ENCODE measurements at places on chromosomes 5 and 9. TPM values are rescaled to one million over a fixed set of nuclear protein-coding genes. Genes with fewer than 3 reads are reported as not detected.

Gene SPATA31C1
- total RNA-seq, result not detected

Gene CA9
- not detected for total RNA-seq

Gene TLX3
- total RNA-seq, result not detected

- peaks cover 57% of the 10 kb centered on the region for H3K36me3 ChIP-seq
- DNase-seq, result no peak
- no peak overlapping the region for H3K4me3 ChIP-seq
- no peaks in the 10 kb centered on the region for H3K4me1 ChIP-seq
- no peaks in the 10 kb centered on the region for H3K27me3 ChIP-seq
- no peak overlapping the region for H3K27ac ChIP-seq
Observed at GRCh38 chr9:128259156-128259555, 16.7 kb downstream of the GOLGA2 start.

GRCh38 chr5:14925326-14925725 is 53.7 kb upstream of the ANKH start:
- H3K36me3 ChIP-seq, result no peaks in the 10 kb centered on the region
- DNase-seq, result peak; percentile 1
- peaks cover 23% of the 10 kb centered on the region for H3K4me1 ChIP-seq
- H3K27me3 ChIP-seq, result no peaks in the 10 kb centered on the region

DNA sequence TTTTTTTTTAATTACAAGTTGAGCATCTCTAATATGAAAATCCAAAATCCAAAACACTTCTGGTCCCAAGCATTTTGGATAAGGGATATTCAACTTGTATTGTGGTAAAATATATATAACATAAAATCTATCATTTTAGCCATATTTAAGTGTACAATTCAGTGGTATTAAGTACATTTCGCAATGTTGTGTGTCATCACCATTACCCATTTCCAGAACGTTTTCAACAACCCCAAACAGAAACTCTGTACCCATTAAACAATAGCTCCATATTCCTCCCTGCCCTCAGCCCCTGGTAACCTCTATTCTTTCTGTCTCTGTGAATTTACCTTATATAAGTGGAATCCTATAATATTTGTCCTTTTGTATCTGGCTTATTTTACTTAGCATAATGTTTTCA is 24.9 kb downstream of the TICAM2 start:
- no peaks in the 10 kb centered on the region for H3K27me3 ChIP-seq
- H3K36me3 ChIP-seq, result no peaks in the 10 kb centered on the region
- H3K4me1 ChIP-seq, result no peaks in the 10 kb centered on the region
- no peak overlapping the region for H3K27ac ChIP-seq
- H3K4me3 ChIP-seq, result no peak overlapping the region
- no peak for DNase-seq

DNA sequence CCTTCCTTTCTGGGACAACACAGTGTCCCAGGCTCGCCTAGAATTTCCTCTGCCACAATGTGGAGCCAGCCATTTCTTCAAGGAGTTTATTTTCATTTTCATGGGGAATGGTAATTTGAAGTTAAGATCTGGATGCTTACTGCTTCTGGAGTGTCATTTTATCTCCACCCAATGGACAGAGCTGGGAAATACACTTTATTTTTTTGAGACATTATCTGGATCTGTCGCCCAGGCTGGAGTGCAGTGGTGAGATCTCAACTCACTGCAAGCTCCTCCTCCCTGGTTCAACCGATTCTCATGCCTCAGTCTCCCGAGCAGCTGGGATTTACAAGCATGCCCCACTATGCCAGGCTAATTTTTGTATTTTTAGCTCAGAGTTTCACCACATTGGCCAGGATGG is 12.7 kb upstream of the THG1L start:
- H3K4me3 ChIP-seq, result no peak overlapping the region
- peaks cover 21% of the 10 kb centered on the region for H3K4me1 ChIP-seq
- no peaks in the 10 kb centered on the region for H3K36me3 ChIP-seq
- no peaks in the 10 kb centered on the region for H3K27me3 ChIP-seq
- peak; percentile 37 for DNase-seq

DNA sequence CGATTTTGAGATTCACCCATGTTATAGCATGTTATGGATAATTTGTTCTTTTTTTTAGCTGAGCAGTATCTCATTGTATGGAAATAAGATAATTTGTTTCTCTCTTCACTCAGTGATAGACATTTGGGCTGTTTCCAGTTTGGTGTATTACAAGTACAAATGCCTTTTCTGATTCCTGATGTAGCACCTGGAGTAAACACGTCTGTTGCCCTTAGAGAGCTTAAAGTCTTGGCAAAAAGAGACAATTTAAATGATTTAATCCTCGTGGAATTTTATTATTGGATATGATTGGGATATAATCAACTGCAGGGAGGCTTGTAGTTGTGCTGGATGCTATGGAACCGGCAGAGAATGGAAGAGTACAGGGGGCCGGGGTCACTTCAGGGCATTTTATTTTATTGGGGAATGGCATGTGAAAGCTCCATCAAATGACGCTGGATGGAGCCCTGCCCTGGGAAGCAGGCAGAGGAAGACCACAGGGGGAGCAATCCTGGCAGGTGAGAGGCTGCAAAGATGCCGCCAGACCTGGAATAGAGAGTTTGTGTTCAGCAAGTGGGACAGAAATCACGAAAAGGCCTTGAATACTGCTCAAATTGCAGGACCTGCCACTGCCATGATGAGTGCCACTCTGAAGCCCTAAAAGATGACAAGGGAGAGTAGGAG is 31.0 kb upstream of the TGFBI start:
- no peak overlapping the region for H3K27ac ChIP-seq
- no peaks in the 10 kb centered on the region for H3K27me3 ChIP-seq
- H3K36me3 ChIP-seq, result no peaks in the 10 kb centered on the region
- no peak overlapping the region for H3K4me3 ChIP-seq
- no peaks in the 10 kb centered on the region for H3K4me1 ChIP-seq

GRCh38 chr9:114921171-114921570 is 9.2 kb downstream of the TNFSF8 start:
- peaks cover 15% of the 10 kb centered on the region for H3K36me3 ChIP-seq
- H3K4me1 ChIP-seq, result peaks cover 86% of the 10 kb centered on the region
- no peak for DNase-seq
- no peak overlapping the region for H3K4me3 ChIP-seq
- H3K27me3 ChIP-seq, result no peaks in the 10 kb centered on the region

DNA sequence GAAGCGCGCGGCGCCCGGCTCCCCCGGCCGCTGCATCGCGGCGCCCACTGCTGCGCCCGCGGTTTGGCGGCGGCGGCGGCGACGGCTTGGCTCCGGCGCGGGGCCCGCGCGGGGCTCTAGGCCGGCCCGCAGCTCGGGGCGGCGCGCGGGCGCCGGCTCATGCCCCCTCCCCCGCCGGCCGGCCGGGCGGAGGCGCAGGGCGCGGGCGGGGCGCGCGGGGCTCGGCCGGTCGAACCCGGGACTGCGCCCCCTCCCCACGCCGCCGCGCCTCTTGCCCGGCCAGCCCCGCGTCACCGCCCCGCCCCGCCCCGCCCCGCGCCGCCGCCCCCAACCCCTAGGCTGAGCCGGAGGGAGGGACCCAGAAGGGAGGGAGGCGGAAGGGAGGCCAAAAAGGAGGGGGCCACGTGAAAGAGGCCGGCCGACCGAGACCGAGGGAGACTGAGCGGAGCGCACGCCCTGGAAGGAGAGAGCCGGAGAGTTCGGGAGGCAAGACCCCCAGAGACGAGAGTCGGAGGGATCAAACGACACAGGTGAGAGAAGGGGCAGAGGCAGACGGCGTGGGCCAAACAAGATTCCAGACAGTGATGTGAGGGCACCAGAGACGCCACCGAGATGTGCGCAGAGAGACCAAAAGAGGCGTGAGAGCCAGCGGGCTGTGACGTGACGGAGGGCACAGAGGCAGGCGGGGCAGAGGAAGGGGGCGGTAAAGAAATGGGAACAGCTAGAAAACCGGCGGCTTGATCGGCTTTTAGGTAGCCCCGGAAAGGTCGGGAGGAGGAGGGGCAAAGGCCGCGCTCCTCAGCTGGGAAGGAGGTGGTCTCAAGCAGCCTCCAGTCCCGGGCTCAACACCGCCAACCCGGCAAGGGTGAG is at the start of gene BARX1:
Gene BARX1 (minus strand): TSS at position 245 of the 870 bp plus-strand sequence. CDS start 209 bp downstream, at position 36.
- H3K27ac ChIP-seq, result no peak within 1 kb of the TSS
- H3K4me3 ChIP-seq, result no peak within 1 kb of the TSS
- H3K36me3 ChIP-seq, result no peaks in the 10 kb centered on the region

GRCh38 chr5:57720656-57721055 is 238.0 kb upstream of the ACTBL2 start:
- no peak overlapping the region for H3K27ac ChIP-seq
- H3K27me3 ChIP-seq, result no peaks in the 10 kb centered on the region
- no peaks in the 10 kb centered on the region for H3K4me1 ChIP-seq
- DNase-seq, result no peak
- H3K4me3 ChIP-seq, result no peak overlapping the region

GRCh38 chr5:40428126-40428525 is 251.6 kb upstream of the PTGER4 start:
- no peaks in the 10 kb centered on the region for H3K27me3 ChIP-seq
- H3K4me1 ChIP-seq, result peaks cover 26% of the 10 kb centered on the region
- no peak overlapping the region for H3K27ac ChIP-seq
- DNase-seq, result peak; percentile 61
- H3K36me3 ChIP-seq, result no peaks in the 10 kb centered on the region

DNA sequence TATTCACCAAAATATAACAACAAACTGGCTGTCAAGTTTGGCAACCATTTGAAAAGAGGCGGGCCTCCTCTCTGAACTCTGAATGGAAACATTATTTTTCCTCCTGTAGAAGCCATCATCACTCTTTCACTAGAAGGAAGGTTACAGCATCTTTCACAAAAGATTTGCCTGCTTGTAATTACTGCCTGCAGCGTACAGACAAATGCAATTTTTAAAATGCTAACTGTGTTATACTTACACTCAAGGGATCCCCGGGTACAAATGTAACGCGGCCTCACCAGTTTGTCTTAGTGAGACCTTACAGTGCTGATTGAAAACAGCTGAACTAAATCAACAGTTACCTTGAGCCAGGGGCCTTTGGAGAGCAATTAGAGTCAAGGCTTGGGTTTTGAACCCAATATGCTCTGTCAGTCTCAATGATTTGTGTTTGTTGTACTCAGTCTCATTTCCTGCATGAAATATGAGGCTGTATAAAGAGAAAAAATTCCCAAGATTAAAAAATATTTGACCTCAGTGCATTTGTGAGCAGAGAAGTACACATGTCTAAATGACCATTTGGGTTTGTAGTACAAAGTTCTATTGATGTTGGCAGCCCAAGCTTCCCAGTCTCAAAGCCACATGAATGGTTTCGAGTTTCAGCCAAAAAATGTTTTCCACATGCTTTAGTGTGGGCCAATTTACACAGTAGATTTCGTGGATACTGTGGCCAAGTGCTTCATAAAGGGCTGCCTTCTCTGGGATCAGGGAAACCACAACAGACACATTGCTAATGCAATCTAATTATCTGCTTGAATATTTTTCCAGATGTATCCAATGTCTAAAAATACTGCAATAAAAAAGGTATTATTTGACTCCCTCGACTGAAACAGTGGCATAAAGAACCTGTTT is 500.0 kb downstream of the SPATA31D1 start:
- no peak overlapping the region for H3K27ac ChIP-seq
- H3K27me3 ChIP-seq, result no peaks in the 10 kb centered on the region
- DNase-seq, result no peak
- H3K4me1 ChIP-seq, result no peaks in the 10 kb centered on the region

Measured in CD4-positive, alpha-beta memory T cell (primary cell).